ENCODE measurements at places on chromosomes 12 and 14.

DNA sequence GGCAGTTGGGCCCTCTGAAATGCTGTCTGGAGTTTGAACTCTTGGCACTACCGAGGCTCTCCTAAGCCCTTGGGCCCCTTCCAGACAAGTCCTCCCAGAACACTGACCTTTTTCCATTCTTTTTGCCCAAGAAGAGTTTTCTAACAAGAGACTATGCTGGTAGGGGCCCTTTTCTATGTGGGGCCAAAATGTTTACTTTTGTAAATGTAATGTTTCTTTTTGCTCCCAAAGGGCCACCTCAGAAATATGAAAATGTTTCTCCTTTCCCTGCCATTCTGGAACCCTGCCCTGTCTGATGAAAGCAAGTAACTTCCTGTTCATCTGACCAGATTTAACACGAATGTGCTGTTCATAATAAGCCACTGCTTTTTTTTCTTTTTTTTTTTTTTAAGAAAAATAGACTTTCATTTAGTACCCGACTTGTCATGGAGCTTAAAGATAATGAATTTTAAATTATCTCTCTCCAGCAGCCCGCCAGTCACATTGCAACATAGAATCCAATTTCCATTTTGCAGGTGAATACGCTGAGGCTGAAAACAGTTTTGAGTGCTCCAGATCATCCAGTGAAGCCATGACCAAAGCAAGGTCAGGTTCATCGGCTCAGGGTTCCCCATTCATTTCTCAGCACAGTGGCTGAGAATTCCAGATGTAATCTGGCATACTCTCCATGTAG lies 169.9 kb downstream of the DPF3 start:
- DNase-seq, result no peak

- DNase-seq, result no peak
These were observed 58.4 kb downstream of the PTHLH start for GRCh38 chr12:27913999-27914614.

DNA sequence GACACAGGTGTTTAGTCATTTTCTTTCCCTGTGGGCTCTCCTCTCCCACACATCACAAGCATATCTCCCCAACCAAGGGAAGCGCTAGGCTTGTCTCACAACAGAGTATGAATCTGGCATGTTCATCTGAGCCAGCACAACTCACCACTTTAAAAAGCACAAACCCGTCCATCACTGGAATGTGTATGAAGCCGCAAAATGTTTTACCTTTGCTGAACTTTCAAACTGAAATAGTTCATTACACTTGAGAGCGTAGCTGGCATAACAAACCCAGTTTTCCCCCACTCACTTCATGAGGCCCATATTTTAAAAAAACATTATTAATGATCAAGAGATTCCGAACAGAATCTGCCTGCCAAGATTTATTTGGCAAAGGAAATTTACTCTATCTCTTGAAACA lies 15.8 kb downstream of the NID2 start:
- DNase-seq, result no peak

DNA sequence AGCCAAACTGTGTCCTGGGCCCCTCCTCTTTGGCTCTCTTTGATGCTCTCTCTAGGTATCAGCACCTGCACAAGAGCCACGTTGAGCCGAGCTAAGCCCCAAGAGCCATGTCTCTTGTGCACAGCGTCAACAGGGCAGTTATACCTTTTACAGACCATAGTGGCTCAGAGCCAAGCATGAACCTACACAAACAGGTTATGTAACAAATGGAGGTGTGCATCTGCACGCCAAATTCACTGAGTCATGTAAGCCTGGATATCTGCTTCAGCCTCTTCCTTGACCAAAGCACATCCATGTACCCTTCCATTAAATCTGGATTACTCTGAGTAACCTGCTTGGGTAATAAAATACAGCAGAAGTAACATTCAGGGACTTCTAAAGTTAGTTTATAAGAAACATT lies 509.7 kb downstream of the NAV3 start:
- no peak for DNase-seq

DNA sequence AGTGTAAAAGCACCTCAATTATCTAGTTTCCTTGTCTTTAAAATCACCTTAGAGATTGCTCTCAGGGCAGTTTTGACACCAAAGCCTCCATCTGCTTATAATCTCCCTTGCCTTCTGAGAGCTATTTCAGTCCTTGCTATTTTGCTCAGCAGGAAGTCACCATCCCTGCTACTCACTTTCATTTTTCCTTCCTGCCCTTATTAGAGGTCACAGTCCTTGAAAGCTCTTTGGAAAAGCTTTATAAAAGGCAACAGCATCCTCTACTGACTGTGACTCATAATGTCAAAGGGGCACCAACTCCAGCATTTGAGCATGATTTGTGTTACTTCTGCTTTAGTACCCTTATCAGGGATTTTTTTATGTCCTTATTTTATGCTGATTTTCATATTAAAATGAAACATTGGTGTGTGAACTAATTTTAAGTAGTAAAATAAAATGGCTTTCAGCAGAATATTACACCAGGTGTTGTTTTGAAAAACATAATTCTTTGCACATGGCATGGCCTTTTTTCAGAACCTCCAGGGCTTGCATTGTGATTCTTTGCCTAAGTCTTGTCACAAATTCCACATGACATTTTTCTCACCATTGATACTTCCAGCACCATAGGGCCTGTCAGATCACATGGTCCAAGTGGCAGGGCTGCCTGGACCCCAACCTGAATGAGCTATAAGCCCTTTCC lies 213.0 kb downstream of the ADAMTS20 start:
- no peak for DNase-seq

GRCh38 chr12:47276621-47277309 lies 197.0 kb upstream of the AMIGO2 start:
- peak; percentile 53 for DNase-seq

DNA sequence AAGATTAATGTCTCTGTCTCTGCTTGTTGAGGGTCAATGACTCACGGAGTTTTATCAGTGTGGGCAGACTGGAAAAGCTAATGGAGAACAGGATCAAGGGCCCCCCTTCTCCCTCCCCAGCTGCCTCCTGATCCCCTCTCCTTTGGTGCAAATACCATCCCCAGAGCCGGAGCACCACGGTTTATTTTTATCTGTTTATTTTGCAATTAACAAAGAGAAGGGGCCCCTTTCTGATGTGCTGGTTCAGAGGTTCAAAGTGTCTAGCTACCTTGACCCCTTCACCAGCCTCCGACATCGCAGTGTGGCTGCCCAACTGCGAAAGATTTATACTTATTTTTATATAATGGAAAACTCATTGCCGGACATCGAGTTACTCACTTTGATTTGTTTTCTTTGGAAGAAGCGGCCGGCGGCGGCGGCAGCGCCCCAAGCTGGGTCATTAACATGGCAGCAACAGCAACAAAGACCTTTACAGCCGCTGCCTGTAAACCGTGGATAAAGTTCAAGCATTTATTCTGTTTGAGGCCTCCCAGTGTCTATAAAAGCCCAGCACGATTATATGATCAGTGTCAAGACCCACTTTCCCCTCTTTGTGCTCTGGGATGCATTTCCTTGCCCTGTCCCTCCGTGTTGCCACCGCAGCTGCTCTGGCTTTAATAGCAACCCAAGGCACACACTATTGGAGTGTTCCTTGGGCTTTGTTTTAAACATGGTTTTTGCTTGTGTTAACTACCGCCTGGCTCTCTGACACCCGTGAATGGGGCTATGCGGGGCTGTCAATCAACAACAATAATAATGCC lies 47.4 kb upstream of the PARP11 start:
- no peak for DNase-seq

DNA sequence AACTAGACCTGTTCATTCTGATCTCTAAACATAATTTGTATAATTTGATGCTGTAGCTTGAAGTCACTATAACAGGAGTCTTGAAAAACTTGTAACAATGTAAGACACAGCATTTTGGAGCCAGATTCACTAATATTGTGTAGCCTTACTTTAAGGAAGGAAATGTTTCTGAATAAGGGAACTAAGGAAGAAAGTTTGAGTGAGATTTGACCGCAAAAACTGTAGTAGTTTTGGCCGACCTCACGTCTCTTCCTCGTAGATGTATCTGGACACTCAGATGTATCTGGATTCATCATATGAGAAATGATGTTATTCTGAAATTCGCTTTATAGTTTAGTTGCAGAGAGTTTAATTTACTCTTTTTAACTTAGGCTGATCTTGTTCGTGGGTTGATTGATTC lies 13.9 kb upstream of the DNAH10 start:
- no peak for DNase-seq

- DNase-seq, result no peak
These were observed 18.1 kb downstream of the CDKN1B start for GRCh38 chr12:12735301-12735700.

DNA sequence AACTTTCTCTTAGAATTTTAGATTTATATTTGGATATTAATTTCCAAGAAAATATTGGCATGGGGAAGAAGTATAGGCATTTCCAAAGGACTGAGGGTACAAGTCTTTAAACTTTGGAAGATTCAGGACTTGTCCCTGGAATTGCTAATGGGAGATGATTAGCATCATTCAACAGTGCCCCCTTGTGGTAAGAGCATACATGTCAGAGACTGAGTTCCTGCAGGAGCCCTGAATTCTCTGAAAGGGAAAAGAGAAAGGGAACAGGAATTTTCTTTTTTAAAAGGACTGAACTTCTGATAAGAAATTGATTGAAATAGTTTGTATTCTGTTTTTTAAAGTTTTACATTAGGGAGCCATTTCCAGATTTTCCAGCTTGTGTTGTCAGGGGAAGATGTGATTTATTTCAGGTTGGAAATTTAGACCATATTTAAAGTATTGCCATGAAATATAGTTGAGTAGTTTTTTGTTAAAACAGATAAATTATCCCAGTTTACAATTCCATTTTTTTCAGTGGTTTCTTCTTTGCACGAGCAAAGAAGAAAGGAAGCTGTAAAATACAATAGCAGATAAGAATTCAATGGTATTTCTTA lies 44.0 kb upstream of the REP15 start:
- no peak for DNase-seq

DNA sequence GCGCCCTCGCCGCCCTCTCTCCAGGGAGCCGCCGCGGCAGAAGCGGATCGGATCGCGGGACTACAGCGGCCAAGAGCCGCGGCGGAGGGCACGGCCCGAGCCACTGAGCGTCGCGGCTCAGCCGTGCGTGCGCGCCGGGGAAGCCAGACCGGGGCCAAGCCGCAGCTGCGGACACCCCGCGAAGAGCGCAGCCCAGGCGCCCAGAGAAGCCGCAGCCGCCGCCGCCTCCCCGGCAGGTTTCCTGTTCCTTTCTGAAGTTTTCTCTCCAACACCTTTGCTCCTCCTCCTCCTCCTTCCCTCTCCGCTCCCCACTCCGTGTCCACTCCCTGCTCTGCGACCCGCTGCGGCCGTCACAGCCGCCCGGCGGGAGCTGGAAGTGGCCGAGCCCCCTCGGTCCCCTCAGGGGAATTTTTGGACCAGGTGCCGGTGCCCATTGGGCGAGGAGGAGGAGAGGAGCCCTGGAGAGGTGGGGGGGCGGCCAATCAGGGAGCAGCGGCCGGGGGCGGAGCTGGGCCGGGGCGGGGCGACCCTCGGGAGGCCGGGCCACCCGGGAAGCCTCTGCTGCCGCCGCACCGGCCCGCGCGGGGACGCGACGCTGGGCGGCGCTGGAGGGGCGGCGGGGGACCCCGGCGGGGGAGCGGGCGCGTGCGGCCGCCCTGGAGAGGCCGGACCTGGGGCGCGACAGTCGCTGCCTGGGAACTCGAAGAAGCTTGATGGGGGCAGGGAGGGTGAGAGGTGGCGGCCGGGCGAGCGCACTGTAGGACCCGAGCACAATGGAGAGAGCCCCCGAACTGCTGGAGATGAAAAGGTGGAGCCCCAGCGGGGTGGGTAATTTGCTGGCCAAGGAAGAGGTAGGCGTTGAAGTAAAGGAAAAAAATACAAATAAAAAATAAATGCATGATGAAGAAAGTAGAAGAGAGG lies at the start of gene ITPR2:
Gene ITPR2 (minus strand): TSS at position 373 of the 921 bp plus-strand sequence. CDS start 413 bp downstream, outside the sequence.
- peak; percentile 23 for DNase-seq

- DNase-seq, result no peak
These were observed 283.5 kb downstream of the KSR2 start for GRCh38 chr12:117685110-117685926.

DNA sequence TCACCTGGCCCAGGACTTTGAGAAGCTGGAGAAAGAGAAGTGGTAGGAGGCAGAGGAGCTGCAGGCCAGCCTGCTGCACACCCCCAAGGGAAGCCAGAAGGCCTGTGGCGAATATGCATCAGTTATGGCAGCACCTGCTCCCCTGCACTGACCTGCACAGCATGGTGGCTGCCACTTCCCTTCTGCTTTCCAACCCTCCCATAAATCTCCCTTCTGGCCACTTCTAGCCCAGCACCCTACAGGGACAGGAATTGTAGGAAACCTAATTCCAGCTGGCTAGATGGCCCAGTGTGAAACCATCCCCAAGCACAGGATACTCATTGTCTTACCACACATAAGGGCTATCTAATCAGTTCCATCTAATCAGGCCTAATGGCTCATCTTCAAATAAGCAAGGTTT lies 136.3 kb downstream of the TBX3 start:
- DNase-seq, result no peak

Data from NCI-H1436 treated with DMSO at 0.1 percent for 48 hours (cell line).